ENCODE measurements at places on chromosomes 13 and 19.

- DNase-seq = no peak
These were observed 767.9 kb downstream of the PCDH9 start for GRCh38 chr13:66462187-66462586.

DNA sequence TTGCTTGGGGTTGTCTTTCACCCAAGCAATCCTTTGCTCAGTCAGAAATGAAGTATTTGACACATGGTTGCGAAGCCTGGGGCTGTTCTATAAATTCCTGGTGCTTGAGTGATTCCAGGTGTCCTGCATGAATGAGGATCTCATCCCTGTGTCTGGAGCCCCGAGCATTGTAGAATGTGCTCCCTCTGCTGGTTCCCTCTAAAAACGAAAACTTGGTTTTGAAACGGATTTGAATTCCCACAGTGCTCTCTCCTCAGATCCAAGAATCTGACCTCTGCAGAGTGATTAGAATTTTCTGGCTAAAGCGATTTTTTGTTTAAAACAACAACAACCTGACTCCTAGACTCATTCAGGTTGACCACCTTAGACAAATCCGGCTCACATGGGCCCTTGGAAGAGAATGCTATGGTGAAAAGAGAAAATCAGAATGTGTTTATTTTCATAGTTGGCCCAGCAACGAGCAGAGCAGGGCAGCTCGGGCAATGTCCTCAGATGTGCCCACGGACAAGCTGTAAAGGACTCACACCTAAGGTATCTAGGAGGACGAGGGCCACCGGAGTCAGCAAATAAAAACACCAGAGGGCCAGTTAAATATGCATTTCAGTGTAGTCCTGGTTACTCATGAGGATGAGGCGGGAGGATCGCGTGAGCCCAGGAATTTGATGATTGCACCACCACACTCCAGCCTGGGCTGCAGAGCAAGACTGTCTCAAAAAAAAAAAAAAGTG lies 8.7 kb upstream of the ATP12A start:
- DNase-seq = no peak

GRCh38 chr19:7874897-7875273 lies 695 bp upstream of the PRR36 start:
- DNase-seq = no peak

DNA sequence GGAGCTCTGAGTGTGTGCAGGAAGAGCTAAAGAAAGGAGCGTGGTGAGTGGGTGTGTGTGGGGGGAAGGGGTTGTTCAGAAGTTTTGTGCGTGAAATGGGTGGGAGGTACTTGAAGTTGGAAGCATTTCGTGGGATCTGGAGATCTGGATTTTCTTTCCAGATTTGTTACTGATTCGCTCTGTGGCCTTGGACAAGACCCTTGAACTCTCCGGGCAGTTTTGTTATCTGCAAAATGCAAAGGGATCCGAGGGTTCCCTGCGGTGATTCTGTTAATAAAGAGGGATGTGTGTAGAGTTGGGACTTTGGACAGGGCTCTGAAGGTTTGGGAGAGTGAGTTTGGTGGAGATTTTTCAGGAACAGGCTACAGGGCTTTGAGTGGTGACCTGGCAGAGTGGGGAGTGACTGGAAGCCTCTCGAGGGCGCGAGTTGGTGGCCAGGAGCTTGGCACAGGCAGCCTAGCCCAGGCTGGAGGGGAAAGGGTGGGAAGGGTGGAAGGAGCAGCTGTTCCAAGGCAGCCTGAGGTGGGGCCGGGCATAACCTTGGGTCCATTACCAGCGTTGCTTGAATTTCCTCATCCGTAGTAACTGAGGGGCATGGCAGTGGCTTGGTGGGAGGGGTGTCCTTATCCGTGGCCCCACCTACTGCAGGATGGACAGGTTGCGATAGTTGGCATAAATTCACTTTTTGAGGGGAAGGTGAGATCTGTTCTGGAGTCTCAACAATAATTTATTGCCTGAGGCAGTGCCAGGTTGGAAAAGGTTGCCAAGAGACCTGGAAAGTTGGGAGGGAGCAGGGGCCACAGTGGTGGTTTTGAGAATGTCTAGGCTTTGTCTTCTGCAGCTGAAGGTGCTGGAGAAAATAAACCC lies 2.1 kb downstream of the ACTN4 start:
- DNase-seq = no peak

- no peak for DNase-seq
These were observed 96.2 kb upstream of the RNF113B start for GRCh38 chr13:98273067-98273823.

- DNase-seq = no peak
These were observed 14.7 kb downstream of the GADD45B start for GRCh38 chr19:2490659-2491058.

- DNase-seq = no peak
These were observed 48.9 kb downstream of the DNM2 start for GRCh38 chr19:10766671-10767201.

GRCh38 chr13:59413126-59413525 lies 750.6 kb downstream of the DIAPH3 start:
- DNase-seq = no peak

DNA sequence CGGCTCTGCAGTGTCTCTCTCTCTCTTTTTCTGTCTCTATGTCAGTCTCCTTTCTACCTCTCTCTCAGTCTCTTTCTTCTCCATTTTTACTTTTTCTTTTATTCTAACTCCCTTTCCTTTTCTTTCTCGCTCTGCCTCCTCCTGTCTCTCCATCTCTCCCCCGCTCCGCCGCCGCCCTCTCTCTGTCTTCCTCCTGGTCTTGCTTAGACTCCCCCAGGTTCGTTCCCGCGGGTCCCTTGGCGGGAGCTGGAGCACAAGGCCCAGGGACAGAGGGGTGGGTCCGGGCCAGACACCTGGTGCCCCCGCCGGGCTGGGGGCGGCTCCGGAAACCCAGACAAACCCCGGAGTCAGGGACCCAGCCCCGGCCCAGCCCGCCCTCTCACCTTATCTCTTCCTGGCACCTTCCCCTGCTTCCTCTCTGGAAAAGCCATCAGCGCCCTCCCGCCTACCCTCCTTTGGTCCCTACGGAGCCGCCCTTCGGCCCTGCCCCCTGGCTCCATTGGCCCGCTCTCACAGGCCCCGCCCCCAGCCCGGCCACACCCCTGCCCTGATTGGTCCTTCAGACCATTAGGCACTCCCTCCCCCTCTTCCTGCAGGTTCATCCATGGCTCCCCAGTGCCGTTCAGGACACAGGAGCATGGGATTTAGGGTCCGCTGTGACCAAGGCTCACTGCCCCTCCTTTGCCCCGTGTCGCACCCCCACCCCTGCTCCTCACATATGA lies 15.4 kb upstream of the NOP53 start:
- DNase-seq = no peak

GRCh38 chr13:80572308-80572922 lies 231.5 kb upstream of the SPRY2 start:
- no peak for DNase-seq

DNA sequence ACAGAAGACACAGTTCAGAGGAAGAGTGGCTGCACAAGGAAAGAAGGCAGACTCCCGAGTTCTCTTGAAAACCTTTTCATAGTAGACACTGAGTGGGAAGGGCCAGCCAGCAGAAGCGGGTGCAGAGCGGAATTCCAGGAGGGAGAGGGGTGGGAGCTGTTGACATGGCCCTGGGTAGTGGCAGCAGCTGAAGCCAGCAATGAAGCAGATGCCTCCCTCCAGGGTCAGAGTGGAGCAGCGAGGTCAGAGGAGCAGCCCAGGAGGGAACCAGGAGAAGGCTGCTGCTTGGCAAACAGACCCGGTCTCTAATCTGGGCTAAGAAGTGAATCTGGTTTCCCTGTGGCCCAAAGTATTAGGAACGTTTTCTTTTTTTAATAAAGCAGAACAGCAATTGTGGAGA lies 73.9 kb upstream of the SPATA13 start:
- DNase-seq = no peak

- DNase-seq = no peak
These were observed 172.5 kb downstream of the DLEU7 start for GRCh38 chr13:50670847-50671496.

DNA sequence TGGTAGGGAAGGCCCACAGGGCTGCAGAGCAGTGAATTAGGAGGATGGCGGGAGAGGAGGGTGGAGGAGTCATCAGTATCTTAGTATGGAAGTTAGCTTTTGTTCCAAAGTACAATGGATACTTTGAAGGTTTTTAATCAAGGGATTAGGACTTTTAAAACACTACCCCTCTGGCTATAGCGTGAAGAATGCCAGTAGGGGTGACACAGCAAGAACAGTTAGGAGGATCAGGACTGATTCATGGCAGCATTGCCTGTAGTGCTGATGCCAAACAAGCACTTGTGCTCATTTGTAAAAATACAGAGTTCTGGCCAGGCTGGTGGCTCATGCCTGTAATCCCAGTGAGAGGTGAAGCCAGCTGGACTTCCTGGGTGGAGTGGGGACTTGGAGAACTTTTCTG lies 46.2 kb downstream of the SKA3 start:
- no peak for DNase-seq

GRCh38 chr13:110912651-110913051 lies 2.2 kb downstream of the ANKRD10 start:
- DNase-seq = no peak

DNA sequence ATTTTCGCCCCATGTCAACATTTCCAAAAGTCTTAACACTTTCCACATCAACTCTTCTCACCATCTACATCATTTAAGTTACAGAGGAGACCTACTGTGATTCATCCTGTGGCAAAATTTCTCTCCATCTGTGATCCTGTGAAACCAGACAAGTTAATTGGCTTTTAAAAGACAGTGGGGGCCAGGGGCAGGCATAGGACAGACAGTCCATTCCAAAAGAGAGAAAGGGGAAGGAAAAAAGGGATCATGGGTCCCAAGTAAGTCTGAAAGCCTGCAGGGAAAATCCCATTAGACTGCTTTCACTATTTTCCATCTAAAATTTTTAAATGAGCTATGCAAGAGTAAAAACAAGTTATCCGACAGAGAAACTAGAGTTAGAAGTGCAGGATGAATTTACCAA lies 121.0 kb downstream of the MRPL57 start:
- DNase-seq = no peak

DNA sequence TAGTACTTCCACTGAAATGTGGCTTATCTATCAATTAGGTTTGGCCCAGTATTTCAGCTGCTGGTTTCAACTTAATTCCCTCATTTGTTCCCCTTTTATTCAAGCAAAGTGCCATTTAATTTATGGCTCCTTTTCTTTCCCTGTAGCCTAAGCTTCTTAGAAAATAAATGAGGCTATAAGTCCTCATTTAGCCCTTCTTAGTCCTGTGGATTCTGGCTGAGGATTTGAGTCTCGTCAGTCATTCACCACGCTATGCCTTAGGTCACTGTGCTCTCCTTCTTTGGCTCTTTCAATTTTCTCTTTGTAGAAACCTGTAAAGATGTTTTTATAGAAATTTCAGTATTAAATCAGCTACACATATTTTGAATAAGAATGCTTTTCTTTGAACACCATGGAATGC lies 579.1 kb downstream of the GPC6 start:
- no peak for DNase-seq

GRCh38 chr13:23321535-23322241 lies 111.8 kb downstream of the SACS start:
- DNase-seq = no peak

DNA sequence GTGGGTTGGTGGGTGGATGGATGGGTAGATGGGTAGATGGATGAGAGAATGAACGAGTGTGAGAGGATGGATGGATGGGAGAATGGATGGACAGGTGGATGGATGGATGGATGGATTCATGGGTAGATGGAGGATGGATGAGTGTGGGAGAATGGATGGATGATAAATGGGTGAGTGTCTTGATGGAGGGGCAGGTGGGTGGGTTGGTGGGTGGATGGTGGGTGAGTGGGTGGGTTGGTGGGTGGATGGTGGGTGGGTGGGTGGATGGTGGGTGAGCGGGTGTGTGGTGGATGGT lies 35.4 kb upstream of the ONECUT3 start:
- DNase-seq = no peak

DNA sequence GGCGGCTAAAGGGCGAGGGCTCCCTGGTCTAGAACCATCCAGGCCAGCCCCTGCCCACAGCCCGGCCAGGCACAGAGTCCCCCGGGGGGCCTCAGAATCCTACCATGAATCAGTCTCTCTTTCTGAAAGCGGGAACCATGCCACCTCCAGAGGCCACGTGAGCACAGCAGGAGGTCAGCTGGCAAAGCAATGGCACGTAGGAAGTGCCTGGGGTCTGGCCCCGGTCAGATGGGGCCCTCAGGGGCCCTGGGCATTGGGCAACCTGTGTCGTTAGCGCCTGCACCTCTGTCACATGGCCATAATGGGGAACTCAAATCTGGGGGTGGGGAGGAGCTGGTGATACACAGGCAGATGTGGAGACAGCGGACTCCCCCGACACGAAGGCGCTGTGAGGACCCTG lies 8.8 kb downstream of the MFSD12 start:
- DNase-seq = no peak

DNA sequence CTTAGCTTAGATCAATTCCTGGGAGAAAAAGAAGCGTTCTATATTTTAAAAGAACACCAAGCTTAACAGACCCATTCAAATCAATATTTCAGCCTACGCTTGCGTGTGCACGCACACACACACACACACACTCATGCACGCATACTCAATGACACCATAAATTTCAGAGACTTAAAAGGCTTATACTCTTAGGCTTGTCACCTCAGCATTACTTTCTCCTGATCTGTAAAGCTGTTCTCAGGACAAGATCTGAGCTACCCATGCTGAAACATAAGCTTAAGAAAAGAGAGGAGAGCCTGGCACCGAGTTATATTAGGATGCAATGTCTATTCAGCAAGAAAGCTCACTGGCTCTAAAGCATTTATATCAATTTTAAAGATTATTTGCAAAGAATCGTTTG lies 368.5 kb downstream of the FGF14 start:
- DNase-seq = no peak

DNA sequence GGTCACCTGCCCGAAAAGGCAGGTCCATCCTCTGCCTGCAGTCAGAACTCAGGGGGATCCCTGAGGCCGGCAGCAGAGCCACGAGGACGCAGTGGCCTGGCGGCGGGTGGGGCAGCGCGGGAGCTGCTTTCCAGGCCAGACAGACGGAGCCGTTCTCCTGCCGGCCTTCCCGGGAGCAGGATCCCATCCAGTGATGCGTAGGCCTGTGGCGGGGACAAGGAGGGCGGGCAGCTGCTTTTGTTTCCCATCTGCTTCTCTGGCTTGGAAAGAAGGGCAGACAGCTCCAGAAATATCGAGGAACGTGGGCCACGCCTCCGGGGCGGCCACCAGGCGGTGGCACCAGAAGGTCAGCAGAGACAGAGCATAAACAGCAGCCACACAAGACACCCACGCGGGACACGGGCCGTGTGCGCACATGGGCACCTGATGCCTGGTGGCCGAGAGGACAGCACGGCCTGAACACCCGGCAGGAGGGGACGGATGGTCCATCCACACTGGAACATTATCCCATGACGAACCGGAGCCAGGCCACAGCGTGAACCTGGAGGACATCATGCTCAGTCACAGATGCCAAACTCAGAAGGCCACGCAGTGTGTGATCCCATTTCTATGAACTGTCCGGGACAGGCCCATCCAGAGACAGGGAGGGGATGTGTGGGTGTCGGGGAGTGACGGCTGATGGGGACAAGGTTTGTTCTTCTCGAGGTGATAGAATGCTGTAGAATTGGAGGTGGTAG lies 13.9 kb upstream of the MKNK2 start:
- DNase-seq = no peak

DNA sequence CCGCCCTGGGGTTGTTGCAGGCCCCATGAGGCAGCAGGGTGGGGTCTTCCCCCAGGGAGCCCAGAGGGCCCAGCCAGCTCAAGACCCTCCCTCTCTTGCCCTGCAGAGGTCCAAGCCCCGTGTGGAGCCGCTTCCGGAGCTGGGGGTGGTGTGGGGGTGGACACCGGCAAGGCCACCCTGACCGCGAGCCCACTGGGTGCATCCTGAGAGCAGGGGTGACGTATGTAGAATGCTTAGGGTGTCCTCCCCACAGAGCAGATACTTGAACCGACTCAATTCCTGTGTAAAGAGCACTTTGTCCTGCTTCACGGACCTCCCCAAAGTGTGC lies 14.8 kb downstream of the UBXN6 start:
- DNase-seq = no peak
